ENCODE measurements at places on chromosomes 13 and 19.

- DNase-seq: no peak
Measured at GRCh38 chr19:31348481-31349159, 616 bp downstream of the TSHZ3 start.

- no peak for DNase-seq
Measured at GRCh38 chr19:13938301-13939064, at the start of gene PODNL1. PODNL1 (minus strand) TSS chr19:13938417; CDS start chr19:13938181, 236 bp downstream.

- DNase-seq: peak; percentile 92
Measured at GRCh38 chr19:17996826-17997316, 11.1 kb upstream of the ARRDC2 start.

DNA sequence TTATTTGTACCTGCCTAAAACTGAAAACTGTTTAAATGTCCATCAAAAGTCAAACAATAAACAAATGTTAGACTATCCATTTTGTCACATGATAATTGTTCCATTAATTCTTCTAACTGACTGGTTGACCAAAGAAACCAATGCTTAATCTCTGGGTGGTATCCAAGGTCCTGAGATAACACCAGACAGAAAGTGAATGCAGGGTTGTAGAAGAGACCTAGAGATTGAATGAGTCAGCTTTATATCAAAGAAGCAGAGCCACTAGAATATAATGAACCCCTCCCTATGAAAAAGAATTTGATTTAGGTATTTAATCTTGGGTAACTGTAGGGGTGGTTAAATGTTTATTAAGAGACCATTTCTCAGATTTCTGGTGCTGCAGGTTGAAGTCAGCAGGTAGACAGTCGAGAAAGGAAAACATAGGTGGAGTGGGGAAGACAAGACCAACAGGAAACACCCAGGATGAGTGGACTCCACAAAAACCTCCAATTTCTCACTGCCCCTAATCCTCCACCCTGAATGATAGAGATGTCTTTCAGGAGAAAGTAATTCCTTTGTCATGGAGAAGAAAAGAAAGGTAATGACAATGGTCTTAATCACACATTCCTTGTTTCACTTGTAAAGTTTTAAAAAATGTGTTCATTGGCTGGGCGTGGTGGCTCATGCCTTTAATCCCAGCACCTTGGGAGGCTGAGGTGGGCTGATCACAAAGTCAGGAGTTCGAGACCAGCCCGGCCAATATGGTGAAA is 536.4 kb downstream of the IRS2 start:
- DNase-seq: no peak

- no peak for DNase-seq
Measured at GRCh38 chr13:97121894-97122293, 100.2 kb upstream of the MBNL2 start.

Measured in GM13976 (cell line).